Colonic mucosa (tissue), 4 donors: ENCODE measurements at places on chromosomes 11 and 22. TPM values are rescaled to one million over a fixed set of nuclear protein-coding genes. Genes with fewer than 3 reads are reported as not detected.

The SYT12 gene
- 0.29 TPM for total RNA-seq

The APOBEC3F gene
- 7.0 TPM for total RNA-seq

The DLG2 gene
- total RNA-seq: 3.3 TPM

The KCNJ11 gene
- total RNA-seq: 1.4 TPM

The DGAT2 gene
- total RNA-seq: 5.9 TPM

The MFNG gene
- 6.5 TPM for total RNA-seq

The PRDX5 gene
- 425 TPM for total RNA-seq

The CCDC88B gene
- total RNA-seq: 52.2 TPM
